Non-pigmented ciliary epithelial cell (primary cell): ENCODE measurements at places on chromosomes 11 and 22.

DNA sequence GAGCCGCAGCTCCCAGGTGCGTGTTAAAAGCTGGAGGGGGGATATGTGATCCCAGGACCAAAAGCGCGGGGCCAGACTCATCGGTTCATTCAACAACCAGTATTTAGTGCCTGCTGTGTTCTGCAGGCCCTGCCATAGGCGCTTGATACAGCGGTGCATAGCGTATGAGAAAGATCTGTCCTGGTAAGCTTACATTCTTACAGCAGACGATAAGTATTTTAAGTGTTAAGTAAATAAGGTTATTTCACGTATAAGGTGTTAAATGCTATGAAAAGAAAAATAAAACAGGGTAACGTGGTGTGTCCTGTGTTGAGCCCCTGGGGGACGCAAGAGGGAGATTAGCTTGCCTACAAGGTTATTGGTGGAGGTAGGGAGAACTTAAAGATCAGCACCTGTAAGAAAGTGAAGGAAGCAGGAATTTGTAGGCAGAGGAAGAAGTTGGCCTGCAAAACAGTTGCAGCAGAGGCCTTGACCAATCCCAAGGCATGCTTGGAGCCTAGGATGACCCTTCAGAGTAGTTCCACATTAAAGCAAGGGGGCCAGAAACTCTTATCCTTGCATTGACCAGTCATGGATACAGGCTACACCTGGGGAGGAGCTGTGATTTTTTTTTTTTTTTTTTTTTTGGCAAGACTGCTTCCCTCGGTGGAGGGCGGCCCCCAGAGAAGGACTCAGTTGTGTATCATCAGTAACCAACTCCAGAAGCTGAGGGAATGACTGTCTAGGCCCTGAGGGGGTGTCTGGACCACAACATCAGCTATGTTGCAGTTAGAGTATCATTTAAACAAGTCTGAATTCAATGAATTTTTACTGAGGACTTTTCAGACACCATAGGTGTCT, 487 bp upstream of the LIPT2 start:
- DNase-seq = peak; percentile 13

DNA sequence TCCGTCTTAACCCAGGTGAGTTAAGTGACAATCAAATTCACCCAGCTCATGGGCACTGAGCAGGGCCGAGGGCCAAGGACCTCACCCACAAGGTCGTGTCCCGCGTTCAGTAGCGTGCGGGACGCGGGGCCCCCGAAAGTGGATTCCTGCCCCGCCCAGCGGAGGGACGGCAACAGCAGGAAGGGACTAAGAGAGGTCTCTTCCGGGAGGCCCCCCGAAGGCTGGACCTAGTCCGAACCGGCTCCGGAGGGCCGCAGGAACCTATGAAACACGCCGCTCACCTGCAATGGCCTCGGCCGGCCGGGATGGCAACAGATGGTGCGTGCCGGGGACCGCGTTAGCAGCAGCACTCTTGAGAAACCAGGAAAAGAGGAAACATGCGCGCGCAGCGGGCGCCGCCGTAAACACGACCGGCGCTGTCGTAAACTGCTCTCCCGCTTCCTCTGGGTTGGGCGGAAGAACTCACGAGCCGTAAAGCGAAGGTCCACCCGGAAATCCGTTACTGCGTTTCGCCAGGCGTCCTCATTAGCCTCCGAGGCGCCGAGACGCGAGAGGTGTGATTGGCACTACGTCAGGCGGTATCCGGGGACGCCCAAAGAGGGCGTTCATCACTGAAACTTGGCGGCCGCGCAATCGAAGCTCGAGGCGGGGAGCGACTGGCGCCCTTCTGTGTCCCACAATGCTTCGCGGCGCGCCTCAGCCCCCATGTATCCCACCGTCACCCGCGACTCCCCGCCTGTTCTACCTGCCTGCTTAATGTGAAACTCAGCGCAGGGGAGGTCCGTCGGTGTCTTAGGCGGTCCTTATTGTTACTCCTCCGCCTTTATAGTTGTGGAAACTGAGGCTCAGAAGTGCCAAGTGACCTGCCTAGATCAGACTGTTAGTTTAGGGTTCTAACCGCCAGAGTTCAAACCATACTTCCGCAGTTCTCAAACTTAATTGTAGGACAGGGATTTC, at the start of gene EIF3D:
Gene EIF3D (minus strand): TSS at position 372 of the 957 bp plus-strand sequence. CDS start 3,045 bp downstream, outside the sequence.
- DNase-seq = peak; percentile 96

DNA sequence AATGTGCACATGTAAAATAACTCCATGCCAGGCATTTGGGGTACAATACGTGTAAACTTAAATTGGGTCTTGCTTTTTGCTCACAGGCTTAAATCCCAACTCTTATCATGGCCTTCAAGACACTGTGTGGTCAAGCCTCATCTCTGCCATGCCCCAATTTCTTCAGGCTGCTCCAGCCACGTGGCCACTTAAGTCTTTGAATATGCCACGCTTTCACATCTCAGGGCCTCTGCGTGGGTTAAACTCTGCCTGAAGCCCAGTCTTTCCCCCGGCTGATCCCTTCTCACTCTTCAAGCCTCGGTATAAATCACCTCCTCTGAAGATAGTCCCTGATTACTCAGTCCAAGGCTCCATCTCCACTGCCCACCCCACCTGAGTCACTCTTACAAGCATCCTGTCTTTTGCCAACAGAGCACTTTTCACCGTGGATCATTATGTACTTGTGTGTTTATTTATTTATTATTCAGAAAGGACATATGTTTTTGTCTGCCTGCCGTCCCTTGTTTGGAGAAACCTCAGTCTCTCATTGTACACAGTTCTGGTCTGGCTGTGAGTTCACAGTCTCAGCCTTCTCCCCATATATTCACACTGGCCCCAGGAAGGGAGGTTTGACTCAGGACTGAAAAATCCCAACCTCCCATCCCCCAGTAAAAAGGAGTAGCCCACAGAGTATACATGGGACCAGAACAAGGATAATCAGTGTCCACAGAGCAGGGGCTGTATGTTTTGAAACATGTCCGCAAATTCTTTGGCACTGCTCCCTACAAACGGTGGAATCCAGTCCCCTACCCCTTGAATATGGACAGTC, 344.7 kb downstream of the MN1 start:
- peak; percentile 85 for DNase-seq

DNA sequence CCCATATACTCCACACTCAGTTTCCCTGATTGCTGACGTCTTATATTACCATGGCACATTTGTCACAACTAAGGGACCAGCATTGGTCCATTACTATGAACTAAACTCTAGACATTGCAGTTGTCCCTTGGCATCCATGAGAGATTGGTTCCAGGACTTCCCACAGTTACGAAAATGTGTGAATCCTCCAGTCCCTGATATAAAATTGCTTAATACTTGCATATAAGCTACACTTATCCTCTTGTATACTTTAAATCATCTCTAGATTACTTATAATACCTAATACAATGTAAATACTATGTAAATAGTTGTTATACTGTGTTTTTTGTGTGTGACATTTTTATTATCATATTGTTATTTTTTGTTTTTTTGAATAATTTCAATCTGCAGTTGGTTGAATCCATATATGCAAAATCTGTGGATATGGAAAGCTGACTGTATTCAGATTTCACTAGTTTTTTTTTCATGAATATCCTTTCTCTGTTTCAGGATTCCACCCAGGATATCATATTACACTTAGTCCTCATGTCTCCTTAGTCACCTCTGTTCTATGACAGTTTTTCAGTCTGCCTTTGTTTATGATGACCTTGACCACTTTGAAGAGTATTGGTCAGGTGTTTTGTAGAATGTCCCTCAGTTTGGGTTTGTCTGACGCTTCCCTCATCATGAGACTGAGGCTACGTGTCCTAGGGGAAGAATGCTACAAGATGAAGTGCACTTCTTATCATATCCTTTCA, 55.3 kb downstream of the INSC start:
- no peak for DNase-seq

DNA sequence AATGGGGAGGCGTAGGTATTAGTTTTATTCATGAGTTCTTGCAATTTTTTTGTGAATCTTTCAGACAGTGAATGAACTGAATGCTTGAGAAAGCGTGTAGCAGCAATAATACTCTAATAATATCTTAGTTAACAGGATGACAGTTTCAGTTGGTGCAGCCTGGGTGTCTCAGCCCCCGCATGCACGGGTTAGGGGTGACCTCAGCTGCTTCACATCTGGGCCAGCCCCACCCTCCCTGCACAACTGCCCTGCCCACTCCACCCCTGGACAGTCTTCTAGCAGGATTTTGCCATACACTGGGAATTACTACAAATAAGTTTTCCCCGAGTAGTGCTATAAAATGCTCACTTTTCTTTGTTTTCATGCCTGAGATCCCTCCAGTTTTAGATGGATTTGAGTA, 83.2 kb downstream of the ST3GAL4 start:
- no peak for DNase-seq

- DNase-seq = no peak
Observed at GRCh38 chr11:59801160-59801706, 9.3 kb downstream of the MRPL16 start.

DNA sequence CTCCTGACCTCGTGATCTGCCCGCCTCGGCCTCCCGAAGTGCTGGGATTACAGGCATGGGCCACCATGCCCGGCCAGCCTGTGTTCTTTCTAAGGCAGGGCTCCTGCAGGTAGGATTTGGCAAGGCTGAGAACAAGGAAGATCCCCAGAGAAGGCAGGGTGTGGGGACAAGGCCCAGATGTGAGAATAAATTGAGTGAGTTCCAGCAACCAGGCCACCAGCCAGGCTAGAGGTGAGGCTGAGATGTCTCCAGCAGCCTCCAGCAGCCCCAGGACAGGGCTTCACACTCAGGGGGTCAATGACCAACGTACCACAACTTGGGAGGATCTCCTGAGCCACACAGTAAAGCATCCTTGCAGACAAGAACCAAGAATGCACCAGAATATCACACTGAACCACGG, 75.1 kb downstream of the BUD13 start:
- DNase-seq = no peak

- no peak for DNase-seq
Observed at GRCh38 chr11:2586793-2587131, 113.0 kb downstream of the KCNQ1OT1 start.

DNA sequence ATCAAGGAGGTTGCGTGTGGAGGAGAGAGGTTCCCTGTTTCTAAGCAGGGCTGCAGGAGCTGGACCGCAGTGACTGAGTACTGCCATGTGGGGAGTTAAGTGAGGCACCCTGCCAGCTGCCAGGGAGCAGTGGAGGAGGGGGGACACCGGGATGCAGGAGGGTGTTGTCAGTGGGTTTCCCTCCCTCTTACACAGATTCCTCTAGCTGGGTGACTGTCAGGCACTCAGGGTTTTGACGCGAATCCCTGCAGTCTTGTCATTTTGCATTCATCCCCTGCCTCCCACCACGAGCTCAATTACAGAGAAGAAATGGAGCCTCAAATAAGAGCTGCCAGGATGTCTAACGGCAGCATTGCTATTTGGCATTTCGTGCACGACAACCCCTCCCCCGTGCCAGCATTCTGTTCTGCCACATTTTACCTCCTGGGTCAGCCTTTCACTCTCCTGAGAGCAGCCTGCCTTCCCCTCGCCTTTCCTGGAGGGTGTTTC, 119.8 kb upstream of the SORL1-AS1 start:
- DNase-seq = no peak

GRCh38 chr11:82494988-82495432, 238.7 kb downstream of the FAM181B start:
- no peak for DNase-seq

DNA sequence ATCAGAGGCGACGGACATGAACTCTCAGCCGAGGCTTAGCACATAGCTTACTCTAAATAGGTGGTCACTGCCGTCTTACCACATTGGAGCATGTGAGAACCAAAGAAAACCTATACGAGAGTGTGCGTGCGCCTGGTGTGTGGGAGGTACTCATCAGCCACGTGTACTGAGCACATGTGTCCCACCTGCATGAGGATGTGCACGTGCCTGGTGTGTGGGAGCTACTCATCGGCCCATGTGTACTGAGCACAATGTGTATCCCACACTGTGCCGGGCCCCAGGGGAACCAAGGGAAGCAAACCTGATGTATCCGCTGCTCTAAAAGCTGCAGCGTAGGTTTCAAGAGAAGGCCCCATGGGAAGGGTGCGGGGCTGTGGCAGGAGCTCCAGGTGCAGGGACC, 56.4 kb downstream of the ANO1 start:
- DNase-seq = no peak

- no peak for DNase-seq
Observed at GRCh38 chr11:74611369-74611861, 19.0 kb downstream of the POLD3 start.
